Aorta (tissue), 5 donors: ENCODE measurements at places on chromosomes 16 and 17. TPM values are rescaled to one million over a fixed set of nuclear protein-coding genes. Genes with fewer than 3 reads are reported as not detected.
A peak's percentile ranks its signal among the peaks of the same experiment; 100 is the strongest.

Gene RGS11
- total RNA-seq = 35.2 TPM

Gene SLFN14
- total RNA-seq = 0.30 TPM

DNA sequence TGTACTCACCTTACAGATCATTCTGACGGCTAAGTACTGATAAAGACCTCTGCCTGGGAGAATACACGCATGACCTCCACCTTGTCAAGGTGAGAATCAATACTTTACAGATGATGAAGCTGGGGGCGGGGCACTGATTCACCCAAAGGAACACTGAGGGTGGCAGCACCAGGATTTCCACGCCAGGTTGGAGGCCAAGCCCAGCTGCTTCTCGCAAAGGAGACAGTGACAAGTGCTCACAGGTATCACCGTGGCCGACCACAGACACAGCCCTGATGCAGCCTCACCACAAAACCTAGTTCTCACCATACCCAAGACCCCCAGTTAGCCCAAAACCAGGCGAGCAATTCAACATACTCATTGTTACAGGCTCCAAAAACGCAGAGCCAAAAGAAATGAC is 434.2 kb downstream of the SOX9 start:
- no peaks in the 10 kb centered on the region for H3K27me3 ChIP-seq
- H3K36me3 ChIP-seq = no peaks in the 10 kb centered on the region
- H3K4me3 ChIP-seq = no peak overlapping the region

DNA sequence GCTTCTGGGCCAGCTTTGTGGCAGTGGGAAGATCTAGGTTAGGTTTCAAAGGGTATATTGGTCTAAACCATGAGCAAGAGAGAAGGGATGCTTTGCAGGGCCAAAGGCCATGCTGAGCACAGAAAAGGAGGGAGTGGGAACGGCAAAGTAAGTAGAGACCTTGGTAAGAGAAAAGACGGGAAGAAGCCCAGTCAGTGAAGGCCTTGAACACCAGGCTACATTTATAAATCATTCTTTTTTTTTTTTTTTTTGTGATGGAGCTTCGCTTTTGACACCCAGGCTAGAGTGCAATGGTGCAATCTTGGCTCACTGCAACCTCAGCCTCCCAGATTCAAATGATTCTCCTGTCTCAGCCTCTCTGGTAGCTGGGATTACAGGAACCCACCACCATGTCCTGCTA is 18.1 kb downstream of the TOM1L2 start:
- H3K4me3 ChIP-seq = no peak overlapping the region
- DNase-seq = no peak
- no peaks in the 10 kb centered on the region for H3K36me3 ChIP-seq
- peaks cover 1% of the 10 kb centered on the region for H3K4me1 ChIP-seq
- H3K27ac ChIP-seq = no peak overlapping the region

- no peak overlapping the region for H3K27ac ChIP-seq
- no peaks in the 10 kb centered on the region for H3K36me3 ChIP-seq
- no peak for DNase-seq
- H3K4me3 ChIP-seq = no peak overlapping the region
Measured at GRCh38 chr16:28320741-28321140, 28.4 kb downstream of the SBK1 start.

DNA sequence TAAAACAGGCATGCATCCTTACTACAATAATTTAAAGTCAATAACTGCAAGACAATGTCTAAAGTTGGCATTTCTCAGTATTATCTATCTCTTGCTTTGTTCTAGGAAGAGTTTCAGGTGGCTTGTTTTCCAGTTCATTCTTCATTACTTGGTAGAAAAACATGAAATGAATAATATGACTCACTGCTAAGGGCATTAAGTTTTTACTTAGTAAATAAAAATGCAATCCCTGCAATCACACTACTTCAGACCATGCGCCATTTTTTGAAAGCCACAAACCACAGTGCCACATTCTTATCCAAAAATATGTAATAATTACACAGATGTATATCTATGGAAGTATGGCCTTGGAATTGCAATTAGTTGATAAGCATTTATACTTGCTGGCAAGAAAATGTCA is 55.4 kb downstream of the CREBBP start:
- DNase-seq = no peak
- no peaks in the 10 kb centered on the region for H3K27me3 ChIP-seq
- no peak overlapping the region for H3K4me3 ChIP-seq
- no peak overlapping the region for H3K27ac ChIP-seq
- peaks cover 8% of the 10 kb centered on the region for H3K4me1 ChIP-seq

GRCh38 chr17:33964344-33964979 is 290.6 kb upstream of the CCL2 start:
- H3K27ac ChIP-seq = no peak overlapping the region
- DNase-seq = no peak
- H3K36me3 ChIP-seq = no peaks in the 10 kb centered on the region
- no peaks in the 10 kb centered on the region for H3K4me1 ChIP-seq
- H3K27me3 ChIP-seq = no peaks in the 10 kb centered on the region

DNA sequence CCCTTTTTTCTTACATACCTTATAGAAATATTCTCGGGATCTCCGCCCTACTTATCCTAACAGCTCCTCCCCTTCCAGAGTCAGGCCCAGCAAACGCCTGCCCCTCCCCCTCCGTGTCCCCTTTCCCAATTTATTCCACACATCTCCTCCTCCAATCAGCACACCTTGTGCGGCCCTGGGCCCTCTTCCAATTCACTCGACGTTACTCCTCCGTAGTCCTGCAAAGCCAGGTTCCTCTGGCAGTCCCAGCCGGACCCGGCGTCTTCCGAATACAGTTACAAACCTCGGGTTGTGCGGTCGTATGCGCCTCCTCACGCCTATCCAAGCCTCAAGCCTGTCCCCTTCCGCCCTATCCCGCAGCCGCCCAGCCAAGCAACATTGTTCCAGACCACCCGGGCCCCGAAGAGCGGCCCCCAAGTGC is 677 bp downstream of the CBX1 start:
- DNase-seq = peak; percentile 71
- H3K27ac ChIP-seq = peak overlapping the region; percentile 38
- H3K27me3 ChIP-seq = no peaks in the 10 kb centered on the region
- H3K36me3 ChIP-seq = no peaks in the 10 kb centered on the region
- H3K4me1 ChIP-seq = no peaks in the 10 kb centered on the region

- DNase-seq = no peak
- no peaks in the 10 kb centered on the region for H3K36me3 ChIP-seq
- no peaks in the 10 kb centered on the region for H3K4me1 ChIP-seq
- H3K27me3 ChIP-seq = no peaks in the 10 kb centered on the region
- no peak overlapping the region for H3K27ac ChIP-seq
- H3K4me3 ChIP-seq = no peak overlapping the region
Measured at GRCh38 chr17:48639982-48640857, 14.1 kb upstream of the HOXB9 start.

- H3K27me3 ChIP-seq = no peaks in the 10 kb centered on the region
- no peak overlapping the region for H3K27ac ChIP-seq
- no peaks in the 10 kb centered on the region for H3K4me1 ChIP-seq
- no peaks in the 10 kb centered on the region for H3K36me3 ChIP-seq
Measured at GRCh38 chr17:61139219-61139618, 260.4 kb upstream of the TBX2 start.

DNA sequence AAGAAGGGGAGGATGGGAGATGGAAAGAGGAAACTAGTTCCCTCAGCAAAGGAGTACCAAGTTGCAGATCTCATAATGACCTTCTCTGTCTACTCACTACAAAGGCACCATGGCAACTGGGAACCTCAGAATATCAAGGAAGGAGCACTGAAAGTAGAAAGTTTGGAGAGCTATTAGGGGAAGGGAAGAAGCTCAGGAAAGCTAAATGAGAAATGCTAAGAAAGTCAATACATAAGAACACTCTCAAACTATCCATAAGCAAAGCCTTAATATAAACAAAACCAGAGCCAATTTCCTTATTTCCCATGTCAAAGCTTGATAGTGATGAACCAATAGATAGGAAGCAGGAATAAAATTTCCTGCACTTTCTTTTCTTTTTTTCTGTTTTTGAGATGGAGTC is 57.9 kb upstream of the C17orf78 start:
- H3K4me3 ChIP-seq = no peak overlapping the region
- H3K4me1 ChIP-seq = no peaks in the 10 kb centered on the region
- DNase-seq = no peak
- no peaks in the 10 kb centered on the region for H3K36me3 ChIP-seq
- no peak overlapping the region for H3K27ac ChIP-seq

DNA sequence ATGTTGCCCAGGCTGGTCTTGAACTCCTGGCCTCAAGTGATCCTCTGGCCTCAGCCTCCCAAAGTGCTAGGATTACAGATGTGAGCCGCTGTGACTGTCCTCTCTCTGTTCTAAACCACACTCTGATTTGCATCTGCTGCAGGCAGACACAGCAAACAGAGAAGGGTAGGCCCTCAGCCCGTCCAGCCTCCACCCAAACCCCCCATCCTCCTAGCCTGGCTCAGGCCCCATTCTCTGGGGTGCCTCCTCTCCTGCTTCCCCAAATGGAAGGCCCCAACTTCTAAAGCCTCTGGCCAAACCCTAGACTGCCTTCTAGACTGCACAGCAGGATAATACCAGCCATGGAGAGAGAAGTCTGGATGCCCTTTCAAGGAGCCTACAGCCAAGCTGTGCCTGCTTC is 4.1 kb upstream of the GFAP start:
- no peaks in the 10 kb centered on the region for H3K4me1 ChIP-seq
- no peaks in the 10 kb centered on the region for H3K36me3 ChIP-seq
- no peak overlapping the region for H3K4me3 ChIP-seq
- H3K27ac ChIP-seq = no peak overlapping the region
- H3K27me3 ChIP-seq = no peaks in the 10 kb centered on the region
- DNase-seq = peak; percentile 31

DNA sequence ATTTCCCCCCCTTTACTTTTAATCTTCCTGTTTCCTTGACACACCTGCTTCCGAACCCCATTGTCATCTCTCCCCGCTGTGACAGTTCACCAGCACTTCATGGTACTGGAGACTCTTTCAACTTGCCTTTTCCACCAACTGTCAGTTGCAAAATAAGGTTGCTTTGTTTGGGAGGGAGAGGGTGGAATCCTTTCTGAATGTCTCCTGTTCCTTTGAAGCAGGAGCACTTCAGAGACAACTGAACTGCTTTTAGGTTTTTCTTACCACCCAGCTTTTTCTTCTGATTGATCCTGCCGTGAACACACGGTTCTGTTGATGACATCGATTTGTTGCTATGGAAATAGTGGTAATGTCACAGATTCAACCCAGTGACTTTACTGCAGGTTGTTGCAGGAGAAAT is 42.0 kb downstream of the RPA1 start:
- H3K4me3 ChIP-seq = no peak overlapping the region
- DNase-seq = no peak
- no peaks in the 10 kb centered on the region for H3K4me1 ChIP-seq
- H3K36me3 ChIP-seq = peaks cover 2% of the 10 kb centered on the region
- H3K27me3 ChIP-seq = no peaks in the 10 kb centered on the region

- H3K4me3 ChIP-seq = no peak overlapping the region
- no peaks in the 10 kb centered on the region for H3K27me3 ChIP-seq
- H3K4me1 ChIP-seq = no peaks in the 10 kb centered on the region
- H3K36me3 ChIP-seq = no peaks in the 10 kb centered on the region
- no peak for DNase-seq
Measured at GRCh38 chr16:48617104-48617705, 7.2 kb upstream of the N4BP1 start.

- H3K4me1 ChIP-seq = no peaks in the 10 kb centered on the region
- H3K27me3 ChIP-seq = no peaks in the 10 kb centered on the region
- DNase-seq = no peak
Measured at GRCh38 chr17:51479303-51479702, 219.0 kb downstream of the UTP18 start.

GRCh38 chr16:55212791-55213190 is 111.2 kb upstream of the IRX6 start:
- H3K4me3 ChIP-seq = no peak overlapping the region
- no peaks in the 10 kb centered on the region for H3K27me3 ChIP-seq
- H3K27ac ChIP-seq = no peak overlapping the region
- no peak for DNase-seq
- H3K4me1 ChIP-seq = no peaks in the 10 kb centered on the region
- no peaks in the 10 kb centered on the region for H3K36me3 ChIP-seq

DNA sequence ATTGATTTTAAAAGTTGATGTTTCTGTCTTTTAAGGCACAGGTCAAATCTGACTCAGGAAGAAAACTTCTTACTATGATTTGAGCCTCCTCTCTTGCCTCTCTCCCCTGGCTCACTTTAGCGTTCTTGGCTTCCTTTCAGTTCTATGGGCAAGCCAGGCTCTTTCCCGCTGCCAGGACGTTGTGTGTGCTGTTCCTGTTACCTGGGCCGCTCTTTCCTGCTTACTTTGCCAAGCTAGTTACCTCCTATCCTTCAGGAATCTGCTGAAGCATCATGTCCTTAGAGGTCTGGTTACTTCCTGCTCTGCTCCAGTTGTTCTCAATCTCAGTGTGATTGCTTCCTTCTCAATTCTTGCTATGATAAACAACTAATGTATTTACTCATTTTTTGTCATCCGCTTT is 1108.5 kb upstream of the EEF2KMT start:
- H3K4me1 ChIP-seq = no peaks in the 10 kb centered on the region
- H3K27ac ChIP-seq = no peak overlapping the region
- no peaks in the 10 kb centered on the region for H3K36me3 ChIP-seq
- H3K4me3 ChIP-seq = no peak overlapping the region

GRCh38 chr17:74512624-74513091 is 18.6 kb downstream of the CD300LB start:
- H3K27ac ChIP-seq = no peak overlapping the region
- H3K4me3 ChIP-seq = no peak overlapping the region
- DNase-seq = peak; percentile 64
- H3K27me3 ChIP-seq = no peaks in the 10 kb centered on the region
- H3K4me1 ChIP-seq = no peaks in the 10 kb centered on the region

DNA sequence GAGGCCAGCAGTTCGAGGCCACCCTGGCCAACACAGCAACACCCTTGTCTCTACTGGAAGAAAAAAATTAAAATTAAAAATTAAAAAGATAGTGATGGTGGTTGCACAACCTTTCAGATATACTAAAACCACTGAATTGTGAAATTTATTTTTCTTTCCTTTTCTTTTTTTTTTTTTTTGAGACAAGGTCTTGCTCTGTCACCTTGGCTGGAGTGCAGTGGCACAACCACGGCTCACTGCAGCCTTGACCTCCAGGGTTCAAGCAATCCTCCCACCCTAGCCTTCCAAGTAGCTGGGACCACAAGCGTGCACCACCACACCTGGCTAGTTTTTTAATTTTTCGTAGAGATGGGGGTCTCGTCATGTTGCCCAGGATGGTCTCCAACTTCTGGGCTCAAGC is 254.4 kb downstream of the SLC39A11 start:
- H3K4me1 ChIP-seq = no peaks in the 10 kb centered on the region
- no peak overlapping the region for H3K27ac ChIP-seq
- no peaks in the 10 kb centered on the region for H3K36me3 ChIP-seq

GRCh38 chr17:69762766-69763165 is 312.3 kb upstream of the KCNJ16 start:
- H3K36me3 ChIP-seq = no peaks in the 10 kb centered on the region
- no peak overlapping the region for H3K27ac ChIP-seq
- H3K27me3 ChIP-seq = no peaks in the 10 kb centered on the region
- no peak for DNase-seq
- no peak overlapping the region for H3K4me3 ChIP-seq
- no peaks in the 10 kb centered on the region for H3K4me1 ChIP-seq

DNA sequence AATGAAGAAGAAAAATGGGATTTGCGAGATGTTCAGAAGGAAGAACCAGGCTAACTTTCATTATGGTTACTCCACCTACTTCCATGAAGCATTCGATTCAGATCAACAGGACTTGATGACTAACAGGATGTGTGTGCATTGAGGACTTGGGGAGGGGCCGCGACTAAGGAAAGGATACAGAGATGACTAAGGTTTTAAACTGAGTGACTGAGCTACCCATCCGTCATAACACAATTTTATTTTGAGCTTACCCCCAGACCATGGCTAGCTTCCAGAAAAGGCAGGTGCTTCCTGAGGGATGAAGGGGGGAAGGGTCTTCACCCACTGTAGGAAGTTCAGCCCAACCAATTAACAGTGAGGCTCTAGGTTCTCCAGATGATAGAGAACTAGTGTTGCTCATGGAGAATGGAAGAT is 2.5 kb upstream of the CDYL2 start:
- H3K4me1 ChIP-seq = no peaks in the 10 kb centered on the region
- H3K27me3 ChIP-seq = no peaks in the 10 kb centered on the region
- H3K36me3 ChIP-seq = no peaks in the 10 kb centered on the region
- no peak overlapping the region for H3K27ac ChIP-seq
- DNase-seq = peak; percentile 48
